ENCODE measurements at places on chromosomes 2 and 18.
A peak's percentile ranks its signal among the peaks of the same experiment; 100 is the strongest.

DNA sequence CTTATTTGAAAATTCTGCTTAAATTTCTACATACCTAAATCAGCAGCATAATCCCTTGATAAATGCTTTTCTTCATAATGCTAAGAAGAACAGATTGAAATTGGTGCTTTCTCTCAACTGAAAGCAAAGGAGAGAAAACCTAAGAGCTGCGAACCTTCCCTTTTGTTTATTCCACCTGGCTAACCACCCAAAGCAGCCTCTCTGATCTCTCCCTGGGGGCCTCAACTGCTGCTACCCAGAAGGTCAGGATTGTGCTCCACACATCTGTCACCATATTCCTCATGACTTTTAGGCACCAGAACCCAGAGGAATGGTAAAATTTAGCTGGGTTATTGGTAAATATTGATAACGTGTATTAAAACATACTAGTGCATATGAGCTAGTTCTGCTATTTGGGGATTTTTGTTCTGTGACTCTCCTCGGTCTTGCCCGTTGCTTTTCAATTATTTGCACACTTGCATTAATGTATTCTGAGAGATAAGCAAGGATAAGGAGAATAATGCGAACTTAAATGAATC is 334.1 kb downstream of the RIT2 start:
- no peak for DNase-seq

- DNase-seq = no peak
Measured at GRCh38 chr2:44100351-44100750, 68.3 kb upstream of the PPM1B start.

DNA sequence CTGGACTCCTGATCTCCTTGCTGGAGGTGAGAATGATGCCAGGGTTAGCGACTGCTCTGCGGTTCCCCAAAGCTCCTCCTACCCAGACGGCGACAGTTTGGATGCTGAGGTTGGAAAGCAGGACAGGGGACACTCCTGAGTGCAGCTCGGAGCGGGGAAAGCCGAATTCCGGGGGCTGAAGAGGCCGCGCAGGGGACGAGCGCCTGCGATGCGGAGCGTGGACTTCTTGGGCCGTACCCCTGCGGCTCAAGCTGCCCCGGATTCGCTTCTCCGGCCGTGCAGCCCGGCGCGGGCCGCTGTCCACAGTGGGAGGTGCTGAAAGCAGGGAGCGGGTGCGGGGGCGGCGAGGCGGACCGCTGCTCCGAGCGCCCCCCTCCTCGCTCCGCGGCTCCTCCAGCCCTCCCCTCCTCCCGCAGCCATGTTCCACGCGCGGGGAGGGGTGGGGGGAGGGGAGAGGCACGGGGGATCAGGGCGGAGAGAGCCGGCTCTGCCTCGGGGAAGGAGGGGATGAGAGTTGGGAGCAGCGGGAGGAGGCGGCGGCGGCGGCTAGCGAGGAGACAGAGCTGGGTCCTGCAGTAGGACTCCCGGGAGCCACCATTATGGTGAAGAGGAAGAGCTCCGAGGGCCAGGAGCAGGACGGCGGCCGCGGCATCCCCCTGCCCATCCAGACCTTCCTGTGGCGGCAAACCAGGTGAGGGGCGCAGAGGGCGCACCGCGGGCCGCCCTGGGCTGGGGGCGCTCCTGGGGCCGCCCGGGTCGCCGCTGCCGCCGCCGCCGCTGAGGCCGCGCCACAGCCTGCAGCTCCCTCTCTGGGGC is at the start of gene UNC80:
Gene UNC80, plus strand, starts transcription at position 359 of the 816 bp plus-strand sequence. Its CDS starts 241 bp downstream, at position 600.
- peak; percentile 93 for DNase-seq

DNA sequence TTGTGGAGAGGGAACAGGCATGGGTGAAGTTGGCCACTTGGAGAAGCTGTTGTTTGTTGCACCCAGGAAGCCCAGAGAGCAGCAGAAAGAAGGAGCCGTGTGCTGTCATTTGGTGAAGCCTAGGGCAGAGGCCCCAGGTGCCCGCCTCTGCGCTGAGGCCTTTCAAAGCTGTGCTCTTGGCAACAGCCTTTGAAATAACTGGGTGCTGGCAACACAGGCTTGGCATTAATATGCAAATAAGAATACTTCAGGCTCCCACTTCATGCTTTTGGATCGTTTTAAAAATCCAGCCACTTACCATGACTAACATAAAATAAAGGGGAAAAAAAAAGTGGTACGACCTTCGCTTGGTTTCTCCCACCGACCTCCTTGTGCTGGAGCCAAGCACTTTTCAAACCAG is 41.1 kb downstream of the DHRS9 start:
- no peak for DNase-seq

DNA sequence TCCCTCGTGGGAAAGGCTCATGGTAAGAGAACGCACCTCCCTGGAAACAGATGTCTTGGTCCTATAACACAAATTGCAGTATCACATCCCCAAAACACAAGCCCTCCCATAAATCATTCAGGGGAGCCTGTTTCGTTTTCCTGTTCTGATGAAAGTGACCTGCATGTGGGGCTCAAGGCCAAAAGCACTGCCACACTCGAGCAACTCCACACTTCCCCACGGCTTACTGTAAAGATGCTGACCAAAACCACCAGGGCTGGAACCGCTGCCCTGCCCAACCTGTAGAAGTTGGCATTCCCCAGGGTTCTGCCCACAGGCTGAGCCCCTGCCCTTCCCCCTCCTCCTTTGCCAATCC is 139.7 kb downstream of the BCL11A start:
- no peak for DNase-seq

GRCh38 chr2:229731916-229732315 is 17.6 kb upstream of the DNER start:
- no peak for DNase-seq

DNA sequence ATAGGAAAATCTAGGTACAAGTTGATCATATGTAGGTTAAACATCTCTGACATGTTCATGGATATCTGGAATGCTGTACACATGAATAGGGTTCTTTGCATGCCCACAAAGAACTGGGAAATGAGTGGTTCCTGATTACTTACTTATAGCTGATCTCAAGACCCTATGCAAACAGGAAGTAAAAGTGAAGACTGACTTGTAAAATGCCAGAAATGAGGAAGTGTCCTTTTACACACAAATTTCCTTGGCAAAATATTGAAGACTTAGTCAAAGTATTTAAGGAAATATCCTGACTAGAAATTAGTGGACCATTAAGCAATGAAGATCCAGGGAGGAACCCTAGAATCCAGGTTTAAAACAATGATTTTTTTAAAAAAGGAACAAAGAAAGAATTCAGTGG is 203.7 kb upstream of the DLGAP1 start:
- no peak for DNase-seq
